NCI-H2227 treated with DMSO at 0.1 percent for 48 hours (cell line): ENCODE measurements at places on chromosomes 6 and 20.

DNA sequence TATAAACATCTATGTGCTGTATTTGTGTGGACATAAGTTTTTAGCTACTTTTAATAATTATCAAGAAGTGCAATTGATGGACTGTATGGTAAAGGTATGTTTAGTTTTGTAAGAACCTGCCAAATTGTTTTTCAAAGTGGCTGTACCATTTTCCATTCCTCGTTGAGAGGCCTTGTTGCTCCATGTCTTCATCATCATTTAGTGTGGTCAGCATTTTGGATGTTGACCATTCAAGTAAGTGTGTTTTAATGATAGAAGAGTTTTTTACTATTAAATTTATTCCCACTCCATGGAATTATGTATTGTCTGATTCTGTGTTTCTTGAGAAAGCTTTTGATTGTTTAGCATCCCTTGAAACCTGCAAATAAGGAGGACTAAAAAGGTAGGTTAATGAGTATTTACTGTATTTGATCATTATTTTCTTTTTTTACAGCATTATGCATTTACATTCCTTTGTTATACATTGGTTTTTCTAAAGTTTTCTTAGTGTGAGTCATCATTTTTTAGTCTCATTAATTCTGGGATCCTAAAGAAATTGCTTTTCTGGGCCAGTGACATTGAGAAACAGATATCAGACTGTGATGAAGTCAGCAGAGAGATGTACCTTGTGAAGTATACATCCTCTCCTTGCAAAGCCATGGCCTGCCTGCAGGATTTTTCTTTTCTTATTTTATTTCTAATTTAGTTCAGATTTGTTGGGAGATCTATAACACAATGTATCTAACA, 312.8 kb upstream of the PTCHD4 start:
- no peak for DNase-seq

DNA sequence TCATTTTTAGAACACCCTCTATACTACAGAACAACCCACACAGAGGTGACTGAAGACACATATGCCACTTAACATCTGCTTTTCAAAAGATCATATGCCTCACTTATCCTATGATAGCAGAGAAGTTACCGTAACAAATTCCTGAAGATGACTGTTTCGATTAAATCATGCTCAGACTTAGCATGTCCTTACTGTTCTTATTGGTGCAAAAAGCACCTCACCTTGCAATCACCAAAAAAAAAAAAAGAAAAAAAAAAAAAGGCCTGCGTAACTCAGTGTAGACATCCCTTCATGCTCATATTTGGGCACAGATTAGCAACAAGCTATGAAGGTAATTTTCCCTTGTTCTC, 17.7 kb upstream of the DST start:
- no peak for DNase-seq

- peak; percentile 89 for DNase-seq
Observed at GRCh38 chr20:47576516-47577033, 74.9 kb downstream of the NCOA3 start.

DNA sequence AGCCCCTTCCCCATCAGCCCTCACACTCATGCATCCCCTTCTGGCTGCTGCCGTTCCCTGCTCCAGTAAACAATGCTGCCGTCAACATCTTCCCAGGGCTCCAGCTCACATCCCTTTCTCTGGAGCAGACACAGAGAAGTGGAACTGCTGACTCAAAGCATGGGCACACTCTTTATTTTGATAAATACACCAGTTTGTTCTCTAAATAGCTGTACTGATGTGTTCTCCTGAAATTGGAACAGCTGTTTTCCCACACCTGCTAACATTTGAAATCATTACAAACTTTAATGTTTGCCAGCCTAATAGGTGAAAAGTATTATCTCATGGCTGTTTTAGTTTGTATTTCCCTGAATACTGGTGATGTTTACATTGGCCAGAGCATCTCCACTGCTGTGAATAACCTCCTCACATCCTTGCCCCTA, 102.1 kb upstream of the NXT1 start:
- no peak for DNase-seq

DNA sequence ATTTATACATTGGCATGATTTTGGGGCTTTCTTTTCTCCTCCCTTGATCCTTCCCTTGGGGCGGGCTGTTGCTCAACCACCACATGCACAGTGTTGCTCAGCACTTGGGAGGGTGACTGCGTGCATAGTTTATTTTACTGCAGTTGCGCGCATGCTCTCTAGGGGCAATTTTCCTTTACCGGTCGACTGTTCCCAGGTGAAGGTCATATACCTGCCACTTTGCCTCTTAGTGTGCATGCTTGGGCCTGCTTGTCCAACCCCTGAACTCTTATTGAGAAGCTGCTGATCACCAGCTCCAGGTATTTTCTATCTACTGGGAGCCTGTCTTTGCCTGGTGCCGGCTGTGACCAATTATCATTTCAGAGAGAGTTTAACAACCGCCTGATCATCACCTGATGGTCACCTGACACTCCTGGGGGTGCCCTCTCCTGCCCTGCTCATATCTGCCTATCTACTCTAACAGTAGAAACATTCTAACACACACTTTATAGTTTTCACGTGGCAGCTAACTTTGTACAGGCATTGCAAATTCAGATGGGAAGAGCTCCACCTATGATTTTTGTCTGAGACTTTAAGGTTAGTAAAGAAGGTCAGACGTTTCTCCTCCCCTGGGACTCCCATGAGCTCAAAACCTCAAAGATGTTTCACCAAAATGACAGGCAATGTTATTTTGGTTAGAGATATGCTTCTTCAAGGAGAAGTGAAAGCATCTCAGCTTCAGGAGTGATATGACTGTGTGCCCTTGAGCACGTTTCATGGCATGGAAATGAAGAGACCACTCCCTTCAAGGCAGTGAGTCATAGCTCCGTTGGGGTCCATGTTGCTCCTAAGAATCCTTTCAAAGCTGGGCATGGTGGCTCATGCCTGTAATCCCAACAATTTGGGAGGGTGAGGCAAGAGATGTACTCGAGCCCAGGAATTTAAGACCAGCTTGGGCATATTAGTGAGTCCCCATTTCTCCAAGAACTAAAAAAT, 227.5 kb upstream of the MYLIP start:
- DNase-seq = no peak

DNA sequence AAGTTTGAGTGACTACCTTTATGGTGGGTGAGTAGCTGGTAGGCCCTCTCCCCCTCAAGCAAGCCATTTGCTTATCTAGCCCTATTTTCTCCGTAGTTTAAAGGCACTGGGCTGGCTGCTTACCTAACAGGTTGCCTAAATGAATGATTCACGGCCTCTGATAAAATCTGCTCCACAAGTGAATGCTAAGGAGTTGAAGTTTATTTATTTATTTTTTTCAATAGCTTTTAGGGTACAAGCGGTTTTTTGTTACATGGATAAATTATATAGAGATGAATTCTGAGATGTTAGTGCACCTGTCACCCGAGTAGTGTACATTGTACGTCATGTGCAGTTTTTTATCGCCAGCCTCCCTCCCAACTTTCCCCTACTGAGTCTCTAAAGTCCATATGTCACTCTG, 8.3 kb upstream of the CDH26 start:
- no peak for DNase-seq

DNA sequence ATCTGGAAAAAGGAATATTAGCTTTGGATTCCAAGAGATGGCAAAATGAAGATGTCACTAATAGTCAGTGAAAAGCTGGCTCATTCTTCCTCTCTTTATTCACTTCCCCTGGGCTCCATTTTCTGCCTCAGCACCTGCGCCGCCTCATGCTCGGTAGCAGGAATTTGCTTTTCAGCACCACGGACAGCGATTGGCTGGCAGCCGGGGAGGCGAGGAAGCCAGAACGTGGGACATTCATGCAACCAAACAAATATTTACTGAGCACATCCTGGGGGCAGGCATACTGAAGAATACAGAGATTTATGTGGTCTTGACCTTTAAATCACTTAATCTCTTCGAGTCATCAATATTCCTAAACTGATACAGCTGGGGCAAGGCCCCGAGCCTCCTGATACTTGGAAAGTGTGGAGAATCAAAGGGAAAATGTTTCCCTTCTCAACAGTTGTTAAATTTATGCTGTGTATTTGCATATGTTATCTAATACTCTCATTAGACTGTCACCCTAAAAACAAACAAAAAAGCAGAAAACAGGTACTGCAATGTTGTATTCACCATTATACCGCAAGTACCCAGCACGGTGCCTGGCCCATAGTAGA, 12.1 kb upstream of the PDYN start:
- DNase-seq = no peak

DNA sequence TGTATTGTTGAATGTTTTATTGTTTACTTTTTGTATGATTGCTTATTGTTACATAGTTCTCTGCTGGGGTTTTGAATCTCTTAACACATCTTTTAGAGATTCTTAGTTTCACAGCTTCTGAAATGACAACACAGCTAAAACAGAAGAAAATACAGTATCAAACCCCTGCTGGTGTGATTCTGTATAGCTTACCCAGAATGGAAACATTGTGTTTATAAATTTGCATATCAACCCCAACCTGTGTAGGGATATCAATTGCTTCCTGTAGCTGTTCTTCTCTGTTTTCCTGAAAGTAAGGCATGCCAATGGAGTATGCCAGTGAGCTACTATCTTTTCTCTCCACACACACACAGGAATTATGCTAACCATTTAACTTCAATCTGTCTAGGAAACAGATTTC, 64.3 kb upstream of the ID4 start:
- DNase-seq = no peak

DNA sequence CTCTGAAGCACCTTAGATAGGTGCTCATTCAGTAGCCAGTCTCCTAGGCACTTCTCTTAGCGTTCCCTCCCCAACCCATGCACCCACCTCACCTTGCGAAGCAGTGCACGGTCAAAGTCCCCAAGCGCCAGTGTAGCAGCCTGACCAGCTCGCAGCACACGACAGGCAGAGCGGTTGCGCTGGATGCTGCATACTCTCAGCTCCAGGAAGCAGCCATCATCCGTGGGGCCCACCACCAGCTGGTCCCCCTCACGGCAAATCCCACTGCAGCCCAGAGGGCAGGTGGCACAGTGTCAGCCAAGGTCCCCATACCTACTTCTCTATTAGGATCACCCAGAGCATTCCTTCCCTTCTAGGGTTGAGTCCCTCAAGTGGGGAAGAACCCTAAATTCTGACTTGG, 6.5 kb downstream of the GTPBP2 start:
- DNase-seq = no peak

GRCh38 chr6:49648036-49648435, 11.4 kb upstream of the RHAG start:
- DNase-seq = no peak

- no peak for DNase-seq
Observed at GRCh38 chr6:11909696-11910132, 102.4 kb upstream of the HIVEP1 start.

GRCh38 chr6:54057058-54057457, 54.2 kb upstream of the MLIP start:
- DNase-seq = no peak

GRCh38 chr20:62787866-62788265, 8.4 kb upstream of the MRGBP start:
- DNase-seq = no peak

GRCh38 chr20:10077886-10078285, 43.1 kb downstream of the ANKEF1 start:
- DNase-seq = no peak

DNA sequence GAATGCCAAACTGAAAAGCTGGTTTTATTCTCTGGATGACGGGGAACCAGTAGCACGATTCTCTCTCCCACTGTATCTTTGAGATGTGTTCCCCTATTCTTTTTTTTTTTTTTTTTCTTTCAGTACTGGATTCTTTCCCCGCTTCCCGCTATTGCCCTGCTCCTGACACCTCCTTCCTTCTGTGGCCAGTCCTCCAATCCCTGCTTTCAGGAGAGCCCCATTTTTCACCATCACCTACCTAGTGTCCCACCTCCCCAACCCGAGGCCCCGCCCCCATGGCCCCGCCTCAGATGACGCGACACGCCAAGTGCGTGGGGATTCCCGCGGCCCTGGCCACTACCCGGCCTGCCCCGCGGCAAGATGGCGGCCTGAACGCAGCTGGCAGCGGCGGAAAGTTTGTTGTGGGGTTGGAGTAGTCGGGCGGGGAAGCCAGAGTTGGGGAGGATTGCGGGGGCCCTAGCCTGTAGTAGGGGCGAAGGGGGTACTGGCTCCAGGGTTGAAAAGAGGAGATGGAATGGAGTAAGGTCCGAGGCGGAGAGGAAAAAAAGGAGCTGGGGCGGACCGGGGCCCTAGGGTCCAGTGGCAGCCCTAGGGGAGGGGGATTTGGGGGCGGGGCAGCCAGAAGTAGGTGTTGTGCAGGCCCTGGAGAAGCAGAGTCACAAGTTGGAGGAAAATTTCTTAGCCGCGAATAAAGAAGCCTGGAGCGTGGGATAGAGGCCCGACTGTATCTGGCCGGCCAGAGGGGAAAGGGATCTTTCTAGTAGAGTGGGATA, at the start of gene TJAP1:
TSS of gene TJAP1 (plus strand) at position 336 of the 773 bp plus-strand sequence. CDS start 21,432 bp downstream, outside the sequence.
- peak; percentile 81 for DNase-seq

DNA sequence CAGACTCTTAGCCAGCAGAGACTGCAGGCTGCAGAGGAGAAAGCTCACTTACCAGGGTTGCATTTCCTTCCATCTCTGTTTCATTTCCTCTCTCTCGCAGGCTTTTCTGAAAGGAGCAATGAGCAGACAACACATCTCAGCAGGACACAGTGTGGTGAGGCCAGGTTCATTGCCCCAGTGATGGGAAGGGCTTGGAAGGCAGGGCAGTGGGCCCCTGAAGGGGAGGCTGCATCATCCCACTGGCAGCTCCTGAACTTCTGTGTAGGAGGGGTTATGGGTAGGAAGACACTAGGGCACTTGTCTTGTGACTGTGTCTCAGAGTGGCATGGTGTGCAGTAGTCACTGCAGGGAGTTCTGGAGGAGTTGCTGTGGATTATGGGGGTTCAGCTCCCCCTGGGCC, 246.8 kb downstream of the QKI start:
- DNase-seq = no peak

- no peak for DNase-seq
Observed at GRCh38 chr6:53825532-53826321, 30.9 kb downstream of the LRRC1 start.

- no peak for DNase-seq
Observed at GRCh38 chr6:137165375-137166246, 7.8 kb downstream of the IL22RA2 start.

DNA sequence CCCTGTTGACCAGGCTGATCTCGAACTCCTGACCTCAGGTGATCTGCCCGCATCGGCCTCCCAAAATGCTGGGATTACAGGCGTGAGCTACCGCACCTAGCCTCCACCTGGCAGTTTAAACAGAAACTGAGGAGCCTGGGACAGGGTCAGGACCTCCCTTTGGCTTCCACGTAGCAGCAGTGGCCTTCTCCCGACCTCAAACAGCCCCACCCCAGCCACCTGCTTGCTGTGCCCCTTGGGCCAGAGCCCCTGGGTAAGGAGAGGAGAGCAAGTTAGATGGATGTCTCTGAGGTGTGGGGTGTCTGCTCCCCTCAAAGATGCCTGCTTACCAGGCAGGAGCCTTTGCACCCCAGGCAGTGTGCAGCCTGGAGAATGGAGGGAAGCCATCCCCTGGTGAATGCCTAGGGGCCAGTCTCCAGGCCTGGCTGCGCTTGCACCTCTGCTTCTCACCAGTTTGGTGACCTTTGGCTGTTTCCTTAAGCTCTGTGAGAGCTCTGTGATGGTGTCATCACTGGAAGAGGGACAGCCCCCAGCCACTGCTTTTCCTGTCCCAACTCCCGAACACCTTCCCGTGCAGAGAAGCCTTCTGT, 42.1 kb upstream of the MDFI start:
- DNase-seq = no peak
